ENCODE measurements at places on chromosomes 16 and 17.

- DNase-seq = no peak
Observed at GRCh38 chr16:2992383-2993081, 12.3 kb upstream of the PKMYT1 start.

- DNase-seq = peak; percentile 27
Observed at GRCh38 chr16:79093554-79093967, 507.0 kb downstream of the MAF start.

DNA sequence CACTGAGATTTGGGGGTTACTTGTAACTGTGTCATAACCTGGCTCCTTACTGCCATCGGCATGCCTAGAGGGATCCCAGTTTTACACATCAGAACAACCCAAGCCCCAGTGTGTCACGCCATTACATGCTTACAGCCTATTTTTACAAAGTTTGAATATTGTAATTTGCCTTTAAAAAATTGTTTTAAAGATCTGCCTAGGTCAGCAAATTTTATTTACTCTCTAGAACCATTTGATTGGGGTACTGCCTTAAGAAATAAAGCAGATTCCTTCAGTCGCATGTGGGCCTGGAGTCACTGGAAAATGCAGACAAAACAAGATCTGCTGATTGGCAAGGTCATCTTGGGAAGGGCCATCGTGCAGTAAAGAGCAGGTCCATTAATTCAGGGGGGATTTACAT is 566.9 kb downstream of the WWOX start:
- DNase-seq = no peak

GRCh38 chr17:71666047-71666446 is 454.8 kb upstream of the SOX9 start:
- no peak for DNase-seq

GRCh38 chr16:85086347-85087291 is 25.7 kb downstream of the CIBAR2 start:
- peak; percentile 77 for DNase-seq

- peak; percentile 25 for DNase-seq
Observed at GRCh38 chr16:252366-253337, 18.0 kb downstream of the FAM234A start.
